NCI-H524 treated with DMSO at 0.1 percent for 48 hours (cell line): ENCODE measurements at places on chromosomes 6 and 20.

- no peak for DNase-seq
Observed at GRCh38 chr6:56628105-56628504, 14.6 kb downstream of the DST start.

DNA sequence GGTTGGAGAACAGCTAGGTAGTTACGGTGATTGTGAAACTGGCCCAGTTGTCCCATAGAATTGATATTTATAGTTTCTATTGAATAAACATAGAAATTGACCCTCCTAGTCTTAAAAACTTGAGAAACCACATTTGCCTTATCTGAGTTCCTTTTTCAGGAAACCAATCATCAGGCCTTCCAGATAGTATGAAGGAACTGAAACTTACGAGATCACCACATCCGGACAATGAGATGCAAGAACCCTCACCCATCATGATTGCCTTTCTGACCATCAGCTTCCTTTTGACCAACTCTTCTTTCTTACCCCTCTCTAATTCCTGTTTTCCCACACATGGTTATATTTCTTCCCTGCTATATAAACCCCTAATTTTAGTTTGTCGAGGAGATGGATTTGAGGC, 21.8 kb downstream of the SLC35F1 start:
- DNase-seq: no peak

DNA sequence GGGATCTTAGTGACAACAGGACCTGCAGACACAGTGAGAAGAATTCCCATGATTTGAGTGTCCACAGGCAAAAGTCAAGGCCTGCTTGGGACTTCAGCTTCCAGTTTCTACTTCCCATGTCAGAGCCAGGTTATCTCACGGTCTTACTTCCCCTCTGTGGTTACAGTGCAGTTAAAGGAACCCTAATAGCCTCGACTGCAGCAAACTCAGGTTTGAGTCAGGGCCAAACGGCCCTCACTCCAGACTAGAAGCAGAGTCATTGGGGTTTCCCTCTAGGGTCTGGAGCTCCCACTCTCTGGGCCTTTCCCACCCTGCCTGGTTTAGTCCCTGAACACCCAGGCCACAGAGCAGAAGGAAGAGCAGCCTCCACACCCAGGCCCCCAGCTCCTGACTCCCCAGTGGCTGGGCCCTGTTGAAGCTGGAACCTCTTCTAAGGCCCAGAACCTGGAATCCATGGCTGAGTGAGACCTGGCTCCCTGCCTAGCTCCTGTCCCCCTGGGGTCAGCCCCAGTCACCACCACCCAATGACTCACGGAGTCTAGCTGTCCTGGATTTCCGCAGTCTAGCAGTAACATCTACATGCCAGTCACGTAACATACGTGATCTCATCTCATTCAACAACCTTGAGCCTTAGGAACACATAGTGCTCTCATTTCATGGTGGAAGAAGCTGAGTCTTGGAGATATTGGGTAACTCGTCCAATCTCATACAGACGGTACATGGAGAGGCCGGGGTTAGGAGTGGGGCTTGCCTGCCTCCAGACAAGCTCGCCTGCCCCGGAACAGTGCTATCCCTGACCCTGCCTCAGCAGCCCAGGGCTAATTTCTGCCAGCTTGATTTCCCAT, 9.2 kb upstream of the GHRH start:
- no peak for DNase-seq

GRCh38 chr6:47302043-47302442, 7.7 kb downstream of the TNFRSF21 start:
- no peak for DNase-seq

GRCh38 chr6:36622901-36623546, 28.9 kb downstream of the SRSF3 start:
- no peak for DNase-seq

- DNase-seq: no peak
Observed at GRCh38 chr6:5132731-5133130, 47.6 kb downstream of the PPP1R3G start.

GRCh38 chr20:46657618-46658017, 6.4 kb upstream of the SLC13A3 start:
- no peak for DNase-seq

DNA sequence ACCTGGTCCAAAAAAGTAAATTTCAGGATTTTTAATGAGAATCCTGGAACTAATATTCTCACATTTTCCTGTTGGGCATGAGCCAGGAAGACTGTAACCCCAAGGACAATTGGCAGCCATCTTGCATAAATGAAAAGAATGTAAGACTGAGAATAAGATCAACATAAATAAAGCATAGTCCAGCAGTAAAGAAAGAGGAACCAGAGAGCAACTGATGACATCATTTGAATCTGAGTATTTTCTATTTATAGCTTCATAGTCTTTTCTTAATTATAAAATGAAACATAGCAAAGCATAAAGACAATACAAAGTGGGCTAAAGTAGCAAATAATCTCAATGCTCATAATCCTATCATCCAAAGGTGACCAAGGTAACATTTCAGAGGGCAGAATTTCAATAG, 26.6 kb upstream of the FBXL4 start:
- DNase-seq: no peak

- no peak for DNase-seq
Observed at GRCh38 chr6:88164061-88164460, 2.1 kb downstream of the CNR1 start.

DNA sequence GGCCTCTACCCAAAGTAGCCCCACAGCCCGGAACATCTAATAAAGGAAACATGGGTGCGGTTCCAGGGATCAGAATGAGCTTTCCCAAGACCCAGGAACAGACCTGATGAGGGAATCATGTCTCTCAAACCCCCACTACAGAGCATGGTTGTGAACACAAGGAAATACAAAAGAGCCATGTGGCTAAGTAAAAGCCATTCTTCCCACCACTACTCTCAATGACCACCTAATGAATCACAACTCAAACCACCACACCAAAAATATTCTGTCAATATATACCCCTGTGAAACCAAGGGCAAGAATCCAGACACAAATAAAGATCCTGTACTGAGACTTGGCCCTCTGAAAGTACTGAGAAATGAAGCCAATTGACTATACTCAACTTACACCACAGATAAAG, 20.9 kb upstream of the COL21A1 start:
- DNase-seq: no peak

GRCh38 chr6:165663377-165663735, 315 bp upstream of the PDE10A start:
- no peak for DNase-seq
